CD4-positive, alpha-beta T cell treated with Interleukin-17A for 1 hour (primary cell): ENCODE measurements at places on chromosomes 1 and 21.
A peak's percentile ranks its signal among the peaks of the same experiment; 100 is the strongest.

DNA sequence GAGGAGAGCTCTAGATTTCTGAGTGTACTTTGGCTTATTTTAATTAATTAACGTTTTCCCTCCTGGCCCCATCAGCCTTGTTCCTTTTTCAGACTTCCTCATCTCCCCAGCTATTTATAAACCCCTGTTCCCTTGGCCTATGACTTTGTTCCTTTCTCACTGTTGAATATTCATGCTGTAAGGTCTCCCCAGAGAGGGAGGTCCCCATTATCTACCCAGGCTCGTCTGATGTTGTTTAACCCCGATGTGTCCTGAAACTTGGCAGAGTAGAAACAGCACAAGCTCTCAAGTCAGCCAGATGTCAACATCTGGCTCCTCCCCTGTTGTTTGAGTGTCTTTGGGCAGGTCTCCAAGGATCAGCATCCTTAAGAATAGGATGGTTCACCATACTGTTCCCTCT is 153.6 kb downstream of the HIVEP3 start:
- no peak for DNase-seq

GRCh38 chr1:185427264-185427663 is 110.2 kb upstream of the IVNS1ABP start:
- no peak for DNase-seq

GRCh38 chr1:247298701-247299100 is 33.0 kb downstream of the ZNF496 start:
- DNase-seq = no peak

DNA sequence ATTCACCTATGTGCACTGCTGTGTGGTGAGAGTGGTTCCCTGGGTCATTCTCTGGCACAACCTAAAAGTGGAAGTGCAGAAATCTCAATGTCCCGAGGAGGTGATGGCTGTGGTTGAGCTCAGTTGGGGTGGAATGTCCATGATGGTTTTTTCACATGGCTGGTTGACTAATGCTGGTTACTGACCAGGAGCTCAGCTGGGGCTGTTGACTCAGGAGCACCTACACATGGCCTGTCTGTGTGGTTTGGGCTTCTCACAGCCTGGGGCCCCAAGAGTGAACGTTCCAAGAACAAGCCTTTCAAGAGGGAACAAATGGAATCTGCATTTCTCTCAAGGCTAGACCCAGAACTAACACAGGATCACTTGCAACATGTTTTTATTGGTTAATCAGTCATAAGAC is 6.4 kb upstream of the KANK4 start:
- DNase-seq = no peak

- no peak for DNase-seq
Measured at GRCh38 chr1:169146576-169147214, 40.2 kb downstream of the ATP1B1 start.

DNA sequence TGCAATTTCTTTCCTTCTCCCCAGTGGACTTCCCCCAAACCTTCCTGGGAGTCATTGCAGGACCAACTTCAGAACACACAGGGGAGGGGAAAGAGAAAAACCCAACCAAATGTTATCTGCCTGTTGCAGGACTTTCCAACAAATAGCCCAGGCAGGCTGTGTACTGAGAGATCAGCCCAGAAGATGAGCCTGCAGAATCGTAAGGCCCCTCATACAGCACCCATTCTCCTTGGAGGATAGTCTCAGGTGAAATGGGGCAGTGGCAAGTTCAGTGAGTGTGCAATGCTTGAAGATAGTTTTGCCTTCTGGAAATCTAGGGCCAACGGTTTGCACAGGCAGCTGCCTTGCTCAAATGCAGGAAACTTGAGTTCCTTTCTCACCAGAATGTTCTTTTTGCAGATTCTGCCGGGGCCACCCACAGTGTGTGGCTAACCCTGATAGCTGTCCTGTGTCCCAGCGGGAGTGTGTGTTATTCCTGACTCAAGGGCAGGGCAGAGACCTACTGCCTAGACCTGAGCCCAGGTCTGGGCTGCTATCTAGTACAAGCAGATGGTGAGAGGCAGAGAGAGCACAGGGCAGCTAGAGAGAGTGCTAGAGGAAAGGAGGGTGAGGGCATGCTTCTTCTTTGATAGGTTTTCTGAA is 48.8 kb downstream of the GADD45A start:
- no peak for DNase-seq

DNA sequence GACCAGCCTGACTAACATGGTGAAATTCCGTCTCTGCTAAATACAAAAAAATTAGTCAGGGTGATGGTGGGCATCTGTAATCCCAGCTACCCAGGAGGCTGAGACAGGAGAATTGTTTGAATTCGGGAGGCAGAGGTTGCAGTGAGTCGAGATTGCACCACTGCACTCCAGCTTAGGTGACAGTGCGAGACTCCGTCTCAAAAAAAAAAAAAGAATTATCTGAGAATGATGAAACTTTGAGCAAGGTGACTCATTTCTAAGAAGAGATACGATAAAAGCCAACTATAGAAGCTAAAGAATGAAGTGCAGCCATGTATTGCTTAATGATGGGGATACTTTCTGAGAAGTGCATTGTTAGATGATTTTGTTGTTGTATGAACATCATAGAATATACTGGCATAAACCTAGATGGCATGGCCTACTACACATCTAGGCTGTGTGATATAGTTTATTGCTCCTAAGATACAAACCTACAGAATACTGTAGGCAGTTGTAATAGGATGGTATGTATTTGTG is 64.7 kb downstream of the SNRPE start:
- DNase-seq = no peak

DNA sequence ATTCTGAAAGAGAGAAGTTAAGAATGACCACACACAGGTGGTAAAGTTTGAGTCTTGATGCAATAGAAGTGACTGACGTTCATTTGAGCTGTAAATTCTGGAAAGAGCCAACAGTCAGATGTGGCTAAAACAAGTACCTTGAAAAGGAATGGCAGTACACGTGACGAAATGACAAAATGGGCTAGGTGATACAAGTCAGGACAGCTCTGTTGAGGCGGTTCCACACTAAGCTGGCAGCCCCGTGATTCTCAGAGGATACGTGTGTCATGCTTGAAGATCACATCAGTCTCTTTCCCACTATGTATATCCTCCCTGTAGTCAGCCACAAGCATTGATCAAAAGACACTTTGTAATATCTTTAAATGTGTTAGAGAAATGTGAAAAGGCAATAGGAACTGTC is 881.3 kb upstream of the ADGRL2 start:
- DNase-seq = no peak

DNA sequence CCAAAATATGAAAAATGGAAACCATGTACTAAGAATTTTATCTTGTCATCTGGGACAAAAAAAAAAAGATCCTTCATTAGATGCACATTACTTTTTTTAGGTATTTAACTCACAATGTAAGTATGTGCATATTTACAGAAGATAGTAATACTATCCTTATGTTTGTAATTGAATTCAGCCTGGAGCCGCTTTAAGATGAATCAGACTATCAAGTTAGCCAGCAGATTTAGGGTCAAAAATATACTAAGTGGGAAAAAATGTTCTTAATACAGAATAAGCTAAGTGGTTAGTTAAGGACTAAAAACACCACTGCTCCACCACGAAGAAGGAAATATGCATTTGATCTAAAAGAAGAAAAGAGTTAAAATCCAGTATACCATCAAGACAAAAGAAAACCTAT is 49.1 kb downstream of the DSCAM start:
- no peak for DNase-seq

GRCh38 chr21:33769057-33769456 is 126.8 kb downstream of the ITSN1 start:
- no peak for DNase-seq

GRCh38 chr1:119715542-119715941 is 3.8 kb downstream of the PHGDH start:
- no peak for DNase-seq

DNA sequence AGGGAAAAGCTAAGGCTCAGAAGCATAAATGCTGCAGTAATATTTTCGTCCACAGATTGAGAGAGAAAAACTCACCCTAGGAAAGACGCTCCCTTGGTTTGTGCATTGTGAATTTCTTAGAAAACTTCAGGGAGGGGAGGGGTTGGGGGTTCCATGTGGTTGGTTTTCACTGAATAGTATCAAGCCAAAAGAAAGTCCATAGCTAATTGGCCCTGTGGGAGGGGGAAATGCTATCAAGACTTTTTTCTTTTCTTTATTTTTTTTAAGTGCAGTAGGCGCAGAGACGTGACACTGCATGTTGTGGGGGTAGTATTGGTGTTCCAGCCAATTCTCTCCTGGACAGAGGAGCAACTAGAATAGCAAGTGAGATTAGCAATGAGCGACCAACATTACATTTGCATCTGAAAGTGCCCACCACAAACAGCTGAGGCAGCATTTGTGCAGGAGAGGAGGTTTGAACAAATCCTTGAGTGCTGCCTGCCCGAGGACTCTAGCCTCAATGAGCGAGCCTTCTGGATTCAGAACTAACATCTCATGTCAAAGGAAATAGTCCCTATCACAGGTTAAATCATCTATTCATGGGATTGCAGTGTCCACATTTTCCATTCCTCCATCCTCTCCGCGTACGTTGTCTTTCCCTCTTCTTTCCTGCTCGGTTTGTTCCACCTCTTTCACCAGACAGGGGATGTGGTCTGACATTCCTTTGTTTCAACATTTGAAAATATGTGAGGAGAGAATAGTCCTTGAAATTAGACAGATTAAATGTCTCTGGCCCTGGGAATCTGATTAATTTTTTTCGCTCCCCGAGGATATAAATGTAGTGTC is 118.0 kb upstream of the MARK1 start:
- DNase-seq = no peak

GRCh38 chr1:48000883-48001282 is 3.7 kb upstream of the TRABD2B start:
- no peak for DNase-seq

- DNase-seq = no peak
Measured at GRCh38 chr1:30383221-30383711, 340.1 kb downstream of the MATN1 start.

- DNase-seq = no peak
Measured at GRCh38 chr21:32356874-32357395, 35.9 kb downstream of the URB1 start.

GRCh38 chr1:79749607-79750006 is 743.1 kb upstream of the ADGRL4 start:
- DNase-seq = no peak

- peak; percentile 28 for DNase-seq
Measured at GRCh38 chr1:1354271-1355247, 3.8 kb downstream of the MXRA8 start.

DNA sequence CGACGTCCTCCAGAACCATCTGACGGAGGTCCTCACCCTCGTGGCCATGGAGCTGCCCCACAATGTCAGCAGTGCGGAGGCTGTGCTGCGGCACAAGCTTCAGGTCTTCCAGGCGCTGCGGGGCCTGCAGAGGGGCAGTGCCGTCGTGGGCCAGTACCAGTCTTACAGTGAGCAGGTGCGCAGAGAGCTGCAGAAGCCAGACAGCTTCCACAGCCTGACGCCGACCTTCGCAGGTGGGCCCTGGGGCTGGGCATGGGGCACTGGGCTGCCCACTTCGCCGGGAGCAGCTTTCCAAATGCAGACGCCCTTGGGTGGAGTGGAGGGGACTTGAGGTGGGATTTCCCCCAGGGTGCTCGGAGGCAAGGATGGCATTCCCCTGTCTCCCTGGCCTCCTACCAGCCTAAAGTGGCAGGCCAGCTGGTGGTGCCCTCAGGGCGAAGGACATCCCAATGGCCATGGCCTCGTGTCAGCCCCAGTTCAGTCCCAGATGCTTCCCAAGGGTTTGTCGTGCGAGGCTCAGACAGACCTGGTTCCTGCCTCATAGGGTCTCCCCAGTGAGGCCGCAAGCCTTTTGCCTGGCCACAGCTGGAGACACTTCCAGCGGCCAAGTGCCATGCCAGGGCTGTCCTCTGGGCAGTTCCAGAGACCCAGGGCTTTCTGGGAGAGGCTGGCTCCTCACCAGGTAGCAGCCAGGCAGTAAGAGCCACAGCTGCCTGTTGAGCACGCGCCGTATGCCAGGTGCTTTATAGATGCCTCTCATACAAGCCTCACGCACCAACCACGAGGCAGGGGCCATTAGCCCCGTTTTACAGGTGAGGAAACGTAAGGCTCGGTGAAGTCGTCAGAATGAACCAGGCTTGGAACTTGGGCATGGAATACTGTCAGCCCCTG is 27.8 kb downstream of the H6PD start:
- no peak for DNase-seq
